ENCODE measurements at places on chromosomes 1 and 21. TPM values are rescaled to one million over a fixed set of nuclear protein-coding genes. Genes with fewer than 3 reads are reported as not detected.

The SNIP1 gene
- 27.1 TPM for total RNA-seq

DNA sequence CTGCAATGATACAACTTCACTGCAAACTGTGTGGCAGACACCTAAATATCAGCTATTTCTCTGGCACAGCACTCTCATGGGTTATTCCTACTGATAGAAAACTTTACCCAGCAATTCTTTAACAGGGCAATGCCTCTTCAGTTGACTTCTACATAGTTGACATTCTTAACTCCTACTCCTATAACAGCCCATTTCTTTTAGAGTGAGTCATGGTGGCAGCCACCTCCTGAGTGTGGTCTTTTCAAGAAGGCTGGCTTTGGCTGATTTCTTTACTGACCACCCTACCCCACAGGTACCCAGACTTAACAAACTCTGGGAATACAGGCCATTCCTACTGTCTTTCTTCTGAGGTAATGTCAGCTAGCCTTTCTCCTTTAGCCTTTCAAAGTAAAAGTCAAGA lies 805.8 kb upstream of the ADGRL2 start:
- no peak for DNase-seq

The RNU1-3 gene
- 3,937 TPM for total RNA-seq

- no peak for DNase-seq
Measured at GRCh38 chr1:7962014-7962335, 464 bp downstream of the PARK7 start.

DNA sequence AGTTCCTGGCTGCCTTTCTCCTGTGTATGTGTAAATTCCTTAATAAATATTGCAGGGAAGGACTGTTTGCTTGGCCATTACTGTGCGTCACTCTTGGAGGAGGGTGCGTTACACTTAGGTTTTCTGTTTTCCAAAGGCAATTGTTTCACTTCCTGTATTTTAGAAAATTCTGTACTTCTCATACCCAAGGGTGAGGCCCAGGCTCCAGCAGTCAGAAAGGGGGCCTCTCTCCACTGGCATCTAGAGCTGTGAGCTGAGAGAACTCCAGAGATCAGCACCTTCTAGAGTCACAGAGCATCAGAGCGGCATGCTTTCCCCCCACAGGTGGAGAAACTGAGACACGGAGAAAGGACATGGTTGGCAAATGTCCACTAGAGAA lies 27.0 kb upstream of the ZFP69B start:
- no peak for DNase-seq

GRCh38 chr1:20336105-20336605 lies 45.5 kb downstream of the VWA5B1 start:
- DNase-seq: no peak

Data from mesothelial cell of epicardium (in vitro differentiated cells).